ENCODE measurements at places on chromosomes 4 and X.

DNA sequence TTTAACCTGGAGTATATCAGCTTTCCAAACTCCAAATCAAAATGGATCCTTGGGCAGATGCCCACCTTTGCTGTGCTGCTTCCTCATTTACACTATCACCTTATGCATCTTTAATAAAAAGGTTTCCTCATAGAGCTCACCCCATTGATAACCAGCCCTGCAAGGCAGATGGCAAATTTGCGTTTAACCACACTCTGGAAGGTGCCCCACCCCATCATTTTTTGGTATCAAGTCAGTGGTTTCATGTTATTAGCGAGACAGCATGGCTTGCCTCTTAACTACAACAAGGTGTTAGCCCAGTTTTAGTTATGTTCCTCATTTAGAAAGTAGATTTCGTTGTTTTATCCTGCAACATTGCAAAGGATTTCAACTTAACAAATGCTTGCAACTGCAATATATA lies 214.0 kb upstream of the WDFY3 start:
- DNase-seq: no peak

GRCh38 chr4:48296365-48296764 lies 26.7 kb upstream of the TEC start:
- no peak for DNase-seq

GRCh38 chr4:24044610-24045589 lies 155.1 kb upstream of the PPARGC1A start:
- no peak for DNase-seq

- DNase-seq: no peak
These were observed 136.1 kb upstream of the ARSJ start for GRCh38 chr4:114115526-114115925.

DNA sequence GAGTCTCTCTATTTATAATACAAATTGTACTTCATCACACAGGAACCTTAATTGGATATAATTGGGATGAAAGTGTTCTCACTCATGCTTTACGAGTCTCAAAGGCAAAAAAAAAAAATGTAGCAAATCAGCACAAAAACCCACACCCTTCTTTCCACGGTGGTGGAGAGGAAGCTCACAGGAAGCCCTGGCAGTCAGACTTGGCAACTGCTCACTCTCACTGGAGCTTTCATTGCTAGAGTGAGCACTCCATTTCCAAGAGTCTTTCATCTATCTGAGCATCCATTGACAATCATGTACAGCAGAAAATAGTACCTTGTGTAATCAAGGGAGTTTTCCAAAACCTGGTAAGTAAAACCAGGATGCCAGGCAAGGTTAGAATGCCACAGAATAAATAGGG lies 2159.4 kb upstream of the AGA start:
- DNase-seq: no peak

GRCh38 chr4:153347117-153347516 lies 2.6 kb downstream of the MND1 start:
- no peak for DNase-seq

DNA sequence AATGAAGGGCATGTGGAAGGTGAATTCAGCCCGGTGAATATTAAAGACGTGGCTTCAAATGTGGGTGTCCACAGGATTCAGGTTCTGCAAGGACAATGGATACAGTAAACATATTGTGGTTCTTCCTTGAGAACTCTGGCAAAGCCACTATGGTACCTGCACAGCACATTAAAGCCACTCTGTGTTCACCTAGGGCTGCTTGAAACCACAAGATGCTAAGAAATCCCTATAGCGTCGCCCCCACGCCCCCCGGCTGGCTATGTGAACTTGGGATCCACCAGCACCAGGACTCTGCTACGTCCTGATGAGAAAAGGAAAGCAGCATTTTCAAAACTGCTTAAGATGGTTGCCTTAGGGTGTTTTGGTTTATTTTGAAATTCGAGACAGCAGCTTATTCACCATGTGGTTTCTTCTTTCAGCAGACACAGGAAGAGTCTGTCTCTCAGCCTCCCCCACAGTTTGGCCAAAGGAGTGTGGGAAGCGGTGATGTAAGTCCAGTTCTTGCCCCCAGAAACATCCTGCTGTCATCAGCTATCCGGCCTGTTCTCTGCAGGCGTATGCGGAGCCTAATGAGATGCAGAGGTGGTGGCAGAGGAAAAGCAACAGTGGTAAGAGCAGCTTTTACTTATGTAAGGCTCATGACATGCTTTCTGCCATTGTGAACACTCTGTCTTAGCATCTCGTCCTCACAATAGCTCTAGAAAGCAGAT lies 111.5 kb downstream of the AFAP1 start:
- peak; percentile 99 for DNase-seq

DNA sequence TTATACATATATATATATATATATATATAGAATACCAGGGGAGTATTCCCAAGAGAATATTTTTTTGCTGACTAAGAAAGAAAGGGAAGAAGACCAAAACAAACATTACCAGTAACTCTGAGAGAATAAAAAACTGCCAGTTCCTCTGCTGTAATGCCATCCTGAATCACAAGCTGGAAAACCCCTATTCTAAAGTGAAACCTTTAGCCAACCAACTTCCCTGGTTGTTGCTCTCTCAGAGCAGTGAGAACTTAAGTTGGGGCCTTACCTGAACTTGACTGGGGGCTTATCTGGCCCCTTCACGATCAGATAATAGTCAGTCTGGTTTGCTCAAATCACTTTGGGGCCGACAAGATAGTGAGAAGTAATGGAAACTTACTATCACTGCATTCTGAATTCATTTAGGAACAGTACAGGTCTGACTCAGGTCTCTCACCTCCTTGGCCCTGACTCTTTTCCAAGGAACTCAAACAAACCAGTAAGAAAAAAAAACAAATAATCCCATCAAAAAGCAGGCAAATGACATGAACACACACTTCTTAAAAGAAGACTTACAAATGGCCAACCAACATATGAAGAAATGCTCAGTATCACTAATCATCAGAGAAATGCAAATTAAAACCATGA lies 62.5 kb downstream of the CD40LG start:
- no peak for DNase-seq

DNA sequence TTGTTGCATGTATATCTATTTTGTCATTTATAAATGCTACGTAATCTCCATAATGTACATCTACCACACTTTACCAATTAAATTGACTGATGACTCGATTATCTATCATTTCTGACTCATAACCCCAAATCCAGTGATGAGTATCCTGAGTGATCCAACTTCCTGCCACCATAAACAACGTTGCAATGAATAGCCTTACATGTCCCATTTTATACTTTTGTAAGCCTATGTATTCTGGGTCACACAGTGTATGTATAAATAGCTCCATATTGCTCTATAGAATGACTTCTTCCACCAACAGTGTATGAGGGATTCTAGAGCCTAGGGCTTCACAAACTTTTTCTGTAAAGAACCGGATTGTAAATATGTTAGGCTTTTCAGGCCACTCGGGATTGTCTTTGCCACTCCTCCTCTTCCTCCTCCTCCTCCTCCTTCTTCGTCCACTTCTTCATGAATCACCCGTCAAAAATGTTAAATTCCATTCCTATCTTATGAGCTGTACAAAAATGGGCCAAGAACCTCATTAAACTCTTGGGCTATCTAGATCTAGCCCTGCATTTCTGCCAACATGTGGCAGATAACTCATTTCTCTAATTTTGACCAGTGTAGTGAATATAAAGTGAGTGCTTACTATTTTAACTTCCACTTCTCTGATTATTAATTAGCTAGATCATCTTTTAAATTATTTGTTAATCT lies 672.2 kb upstream of the AMOT start:
- peak; percentile 23 for DNase-seq

DNA sequence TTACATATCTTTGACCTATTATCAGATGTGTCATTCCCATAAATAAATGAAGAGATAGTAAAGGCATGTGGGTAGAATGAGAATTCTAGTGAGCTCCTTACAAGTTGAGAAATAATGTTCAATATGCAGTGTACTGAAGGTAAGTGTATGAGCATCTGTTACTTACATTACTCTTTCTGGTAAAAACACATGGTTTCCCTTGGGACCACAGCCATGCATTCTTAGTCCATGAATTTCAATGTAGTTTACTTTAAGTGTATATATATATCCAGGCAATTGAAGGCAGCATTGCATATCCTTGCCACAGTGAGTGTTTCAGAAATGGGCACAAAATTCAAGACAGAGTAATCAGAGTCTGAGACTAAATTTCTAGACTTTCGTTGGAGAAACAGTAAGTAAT lies 277.2 kb downstream of the CXXC4 start:
- DNase-seq: no peak

DNA sequence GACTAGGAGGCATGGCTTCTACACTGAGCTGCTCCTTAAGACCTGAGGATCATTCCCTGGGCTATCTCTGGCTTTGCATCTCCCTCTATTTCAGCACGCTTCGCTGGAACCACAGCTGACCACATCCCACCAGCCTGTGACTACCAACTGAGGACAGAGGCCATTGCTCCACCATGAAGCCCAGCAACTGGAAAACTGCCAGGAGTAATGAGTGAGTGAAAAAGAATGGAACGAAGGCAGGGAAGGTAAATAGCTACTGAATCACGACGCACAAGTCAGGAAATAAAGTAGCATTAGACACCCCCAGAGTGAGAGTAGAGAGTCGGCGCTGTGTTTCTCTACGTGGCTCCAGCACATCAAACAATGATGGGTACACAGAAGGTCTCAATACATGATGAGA lies 314.7 kb downstream of the LDB2 start:
- no peak for DNase-seq

- no peak for DNase-seq
These were observed 163.3 kb upstream of the SLC7A11 start for GRCh38 chr4:138405466-138405891.

DNA sequence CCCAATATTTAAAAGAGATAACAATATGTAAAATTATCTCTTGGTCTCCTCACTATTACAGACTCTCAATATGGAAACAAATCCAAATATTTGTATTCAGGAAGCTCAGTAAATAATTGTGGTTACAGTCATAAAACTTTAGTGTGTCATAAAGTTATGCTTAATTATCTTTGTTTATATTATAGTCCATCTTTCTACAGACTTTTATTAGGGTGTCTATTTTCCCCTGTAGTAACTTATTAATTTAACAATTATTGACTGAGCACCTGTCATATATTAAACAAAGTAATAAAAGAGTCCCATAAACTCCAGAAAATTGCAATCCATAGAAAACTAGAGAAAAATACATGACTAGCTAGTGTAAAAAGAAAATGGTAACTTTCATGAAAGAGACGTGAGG lies 61.6 kb upstream of the GPM6A start:
- DNase-seq: no peak

DNA sequence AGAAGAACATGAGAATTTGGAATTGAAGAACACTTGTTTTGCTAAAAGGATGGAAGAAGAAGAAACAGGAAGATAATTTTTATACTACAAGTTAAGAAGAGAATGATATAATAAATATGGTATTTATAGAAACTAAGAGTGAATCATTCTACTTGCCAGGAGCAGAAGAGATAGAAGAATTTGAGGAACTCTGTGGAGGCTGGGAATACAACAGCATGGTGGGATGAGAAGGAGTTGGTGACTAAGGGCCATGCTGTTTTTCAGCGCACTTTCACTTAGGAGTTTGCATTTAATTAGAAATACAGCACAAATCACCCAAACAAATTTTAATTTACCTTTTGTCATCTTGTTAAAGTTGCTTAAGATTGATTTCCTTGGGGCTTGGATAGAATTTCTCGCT lies 20.5 kb downstream of the HADH start:
- peak; percentile 70 for DNase-seq

DNA sequence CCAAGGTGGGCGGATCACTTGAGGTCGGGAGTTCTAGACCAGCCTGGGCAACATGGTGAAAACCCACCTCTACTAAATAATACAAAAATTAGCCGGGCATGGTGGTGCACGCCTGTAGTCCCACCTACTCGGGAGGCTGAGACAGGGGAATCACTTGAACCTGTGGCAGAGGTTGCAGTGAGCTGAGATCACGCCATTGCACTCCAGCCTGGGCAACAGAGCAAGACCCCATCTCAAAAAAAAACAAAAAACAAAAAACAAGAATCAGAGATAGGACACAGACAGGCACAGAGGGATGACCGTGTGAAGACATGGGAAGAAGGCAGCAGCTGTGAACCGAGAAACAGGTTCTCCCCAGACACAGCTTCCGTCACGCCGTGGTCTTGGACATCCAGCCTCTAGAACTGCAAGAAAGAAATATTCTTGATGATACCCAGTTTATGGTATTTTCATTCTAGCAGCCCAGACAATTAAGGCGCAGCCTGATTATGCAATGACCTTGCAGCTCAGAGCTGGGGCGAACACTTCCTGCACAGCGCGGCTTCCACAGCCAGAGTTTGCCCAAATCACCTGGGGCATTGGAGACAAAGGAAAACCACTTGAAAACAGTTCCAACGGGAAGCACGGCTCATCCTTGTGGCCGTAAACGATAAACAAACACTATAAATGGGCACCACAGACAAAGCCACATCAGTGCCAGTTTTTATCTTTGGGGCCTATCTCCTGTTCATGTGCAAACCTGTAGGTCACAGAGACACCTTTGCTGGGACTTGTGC lies 4.2 kb upstream of the ARSD start:
- no peak for DNase-seq

DNA sequence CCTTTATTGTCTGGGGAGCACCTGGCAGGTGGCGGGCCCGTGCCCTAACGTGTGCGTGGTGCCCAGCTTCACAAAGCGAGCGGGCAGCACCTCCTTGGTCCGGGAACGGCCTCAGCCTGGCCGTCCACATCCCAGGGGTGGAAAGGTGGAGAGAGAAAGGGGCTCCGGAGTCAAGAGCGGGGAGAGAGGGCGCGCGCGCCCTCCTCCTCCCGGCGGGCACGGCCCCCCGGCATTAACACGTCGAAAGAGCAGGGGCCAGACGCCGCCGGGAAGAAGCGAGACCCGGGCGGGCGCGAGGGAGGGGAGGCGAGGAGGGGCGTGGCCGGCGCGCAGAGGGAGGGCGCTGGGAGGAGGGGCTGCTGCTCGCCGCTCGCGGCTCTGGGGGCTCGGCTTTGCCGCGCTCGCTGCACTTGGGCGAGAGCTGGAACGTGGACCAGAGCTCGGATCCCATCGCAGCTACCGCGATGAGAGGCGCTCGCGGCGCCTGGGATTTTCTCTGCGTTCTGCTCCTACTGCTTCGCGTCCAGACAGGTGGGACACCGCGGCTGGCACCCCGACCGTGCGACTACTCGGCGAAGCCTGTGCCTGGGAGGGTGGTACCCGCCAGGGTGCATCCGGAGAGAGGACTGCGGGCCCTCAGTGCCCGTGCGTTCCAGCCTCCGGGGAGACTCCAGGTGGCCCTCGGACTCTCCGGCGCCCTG lies at the start of gene KIT:
KIT (plus strand) TSS at position 407 of the 701 bp plus-strand sequence; CDS start at position 465, 58 bp downstream.
- DNase-seq: no peak

DNA sequence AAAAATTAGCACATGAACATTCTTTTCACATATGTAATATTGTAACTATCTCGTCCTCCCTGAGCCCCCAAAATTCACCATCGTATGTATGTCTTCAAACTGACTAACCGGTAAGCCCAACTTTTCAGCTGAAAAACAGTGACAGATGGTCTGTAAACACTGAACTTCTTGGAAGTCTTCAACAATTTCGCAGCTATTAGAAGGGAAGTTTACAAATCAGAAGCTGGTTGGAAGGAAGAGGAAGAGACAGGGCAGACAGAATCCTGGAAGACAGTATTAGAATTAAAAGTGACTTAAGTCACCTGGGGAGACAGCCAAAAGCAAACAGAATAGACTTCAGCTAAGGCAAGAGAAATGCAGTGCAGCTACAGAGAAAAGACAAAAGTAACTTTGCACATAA lies 858.4 kb downstream of the ADGRL3 start:
- DNase-seq: no peak

- DNase-seq: no peak
These were observed 14.7 kb downstream of the C4orf54 start for GRCh38 chr4:99642725-99643489.
